ENCODE measurements at places on chromosomes 5 and 9.

DNA sequence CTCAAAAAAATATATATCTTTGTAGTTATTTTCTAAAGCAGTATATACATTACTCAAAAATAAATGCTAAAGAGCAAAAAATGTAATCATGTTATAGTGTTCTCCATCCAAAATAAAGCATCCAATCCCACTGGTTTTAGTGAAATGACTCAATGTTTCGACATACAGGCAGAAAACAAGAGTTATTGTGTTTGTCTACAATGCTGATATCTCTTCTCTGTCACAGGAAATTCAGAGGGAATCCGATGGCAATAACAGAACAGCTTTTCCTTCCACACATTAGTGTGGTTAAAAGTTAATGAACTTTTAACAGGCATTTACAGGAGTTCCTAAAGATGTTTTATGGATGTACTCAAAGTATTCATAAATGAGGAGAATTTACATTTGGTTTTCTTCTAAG, 12.0 kb downstream of the TTC33 start:
- DNase-seq = no peak

- no peak for DNase-seq
These were observed 42.8 kb downstream of the MCCC2 start for GRCh38 chr5:71629950-71630349.

- no peak for DNase-seq
These were observed 28.8 kb downstream of the CAMK4 start for GRCh38 chr5:111252799-111253545.

DNA sequence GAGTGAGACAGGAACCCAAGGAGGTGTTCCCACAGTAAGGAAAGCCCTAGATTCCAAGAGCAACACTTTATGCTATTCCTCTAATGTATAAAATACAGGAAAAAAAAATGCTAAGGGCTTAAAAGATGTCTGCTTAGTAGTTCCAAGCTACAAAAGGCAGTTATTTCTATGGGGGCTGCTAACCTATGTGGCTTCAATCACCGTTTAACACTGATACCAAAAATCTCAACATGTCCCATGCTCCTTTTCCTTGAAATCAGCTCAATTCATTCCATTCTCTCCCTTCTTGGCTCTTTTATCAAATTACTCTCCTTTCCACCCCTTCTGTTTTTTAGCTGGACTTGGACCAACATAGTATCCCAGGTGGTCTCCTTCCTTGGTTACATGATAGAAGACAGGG, 20.6 kb downstream of the CCNH start:
- no peak for DNase-seq

- no peak for DNase-seq
These were observed 1147.5 kb upstream of the C9orf72 start for GRCh38 chr9:28720746-28721145.

DNA sequence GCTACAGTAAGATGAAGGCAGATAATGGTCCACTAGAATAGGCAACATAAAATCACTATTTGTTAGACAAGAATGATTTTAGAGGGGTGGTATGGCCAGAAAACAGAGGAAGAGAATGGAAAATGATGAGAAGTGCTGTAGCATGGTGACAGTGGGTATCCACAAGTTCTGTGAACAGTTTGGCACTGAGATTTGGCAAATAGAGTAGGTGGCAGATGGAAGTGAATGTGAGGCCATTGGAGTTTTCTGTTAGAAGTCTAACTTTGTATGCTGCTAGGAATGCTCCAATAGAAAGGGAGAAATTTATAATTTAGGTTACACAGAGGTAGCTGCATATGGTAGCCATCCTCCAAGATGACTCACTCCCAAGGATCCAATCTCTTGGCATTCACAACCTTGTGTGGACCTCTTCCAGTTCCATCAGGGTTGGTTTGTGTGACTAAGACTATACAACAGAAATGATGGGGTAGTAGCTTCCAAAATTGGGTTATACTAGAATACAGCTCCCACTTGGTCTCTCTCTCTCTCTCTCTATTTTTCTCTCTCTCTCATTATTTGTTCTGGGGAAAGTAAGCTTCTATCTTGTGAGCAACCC, 646.9 kb upstream of the ZNF608 start:
- no peak for DNase-seq

DNA sequence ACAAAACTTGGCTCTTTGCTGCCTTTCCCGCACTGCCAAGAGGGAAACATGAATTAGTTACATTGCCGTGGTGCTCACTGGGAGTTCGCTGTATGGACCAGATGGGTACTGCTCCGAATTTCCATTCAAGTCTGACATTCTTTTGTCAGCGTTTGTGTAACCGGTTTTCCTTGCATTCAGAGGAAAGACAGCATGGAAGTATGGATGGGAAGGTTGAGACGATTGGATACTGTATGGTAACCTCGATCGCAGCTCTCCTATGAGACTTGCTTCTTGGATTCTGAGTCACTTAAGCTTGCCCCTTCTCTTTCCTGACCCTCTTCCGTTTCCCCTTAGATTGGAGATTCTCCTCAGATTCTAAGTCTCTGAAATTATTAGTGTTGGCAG, 625 bp upstream of the UBLCP1 start:
- no peak for DNase-seq
